ENCODE measurements at places on chromosomes 11 and 22.

DNA sequence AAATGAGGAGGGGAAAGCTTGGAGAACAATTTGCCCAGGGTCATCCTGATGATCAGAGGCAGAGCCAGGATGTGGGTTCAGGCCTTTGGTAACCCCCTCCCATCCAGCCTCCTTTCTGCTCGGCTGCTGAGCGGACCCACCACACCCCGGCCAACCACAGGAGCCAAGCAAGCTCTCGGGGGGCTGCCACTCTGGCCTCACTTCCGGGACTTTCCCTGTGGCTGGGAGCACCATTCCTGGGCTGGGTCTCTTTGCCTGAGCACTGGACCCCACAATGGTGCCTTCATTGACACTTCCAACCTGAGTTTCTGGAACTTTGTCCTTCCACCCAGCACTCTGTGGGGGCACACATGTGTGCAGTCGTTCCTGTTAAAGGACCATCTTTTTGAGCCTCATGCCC, 9.8 kb downstream of the TOP3B start:
- no peak for DNase-seq

- DNase-seq, result no peak
Observed at GRCh38 chr22:29108137-29108536, 35.3 kb downstream of the KREMEN1 start.

- DNase-seq, result no peak
Observed at GRCh38 chr11:17394743-17395390, 6.4 kb upstream of the KCNJ11 start.

GRCh38 chr11:75763846-75764245, 4.7 kb upstream of the DGAT2 start:
- DNase-seq, result no peak

DNA sequence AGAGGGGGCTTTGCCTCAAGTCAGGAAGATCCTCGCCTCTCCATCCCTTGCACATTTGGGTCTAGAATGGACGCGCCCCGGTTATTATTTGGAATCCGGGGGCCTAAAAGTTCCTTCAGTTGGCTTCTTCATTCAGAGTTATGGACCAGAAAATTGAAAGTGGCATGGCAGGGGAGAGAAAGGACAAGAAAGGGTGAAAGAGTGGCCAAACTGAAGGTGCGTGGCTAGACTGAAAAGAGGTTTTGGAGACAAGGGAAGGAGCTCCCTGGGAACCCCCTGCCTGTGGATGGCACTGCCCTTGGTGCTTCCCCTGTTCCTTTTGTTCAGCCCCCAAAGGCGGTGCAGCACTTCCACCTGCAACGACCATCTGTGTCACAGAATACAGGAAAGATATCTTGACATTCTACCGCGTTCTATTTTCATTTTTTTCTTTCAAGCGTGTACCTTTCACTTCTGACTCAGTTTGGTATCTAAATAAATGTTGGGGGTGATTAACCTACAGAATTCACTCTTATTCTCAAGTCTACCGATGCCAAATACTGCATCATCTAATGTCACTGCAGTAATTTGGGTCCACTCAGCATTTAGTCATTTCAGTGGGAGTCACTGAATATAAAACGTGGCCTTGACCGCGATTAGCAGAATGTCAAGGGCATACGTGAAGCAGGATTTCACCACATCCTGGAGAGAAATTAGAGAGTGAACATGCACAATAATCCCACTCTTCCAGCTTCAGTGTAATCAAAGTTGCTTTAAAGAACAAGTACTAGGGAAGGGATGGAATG, 88.1 kb upstream of the ARHGAP32 start:
- no peak for DNase-seq

GRCh38 chr11:34773826-34774225, 142.4 kb downstream of the APIP start:
- no peak for DNase-seq

DNA sequence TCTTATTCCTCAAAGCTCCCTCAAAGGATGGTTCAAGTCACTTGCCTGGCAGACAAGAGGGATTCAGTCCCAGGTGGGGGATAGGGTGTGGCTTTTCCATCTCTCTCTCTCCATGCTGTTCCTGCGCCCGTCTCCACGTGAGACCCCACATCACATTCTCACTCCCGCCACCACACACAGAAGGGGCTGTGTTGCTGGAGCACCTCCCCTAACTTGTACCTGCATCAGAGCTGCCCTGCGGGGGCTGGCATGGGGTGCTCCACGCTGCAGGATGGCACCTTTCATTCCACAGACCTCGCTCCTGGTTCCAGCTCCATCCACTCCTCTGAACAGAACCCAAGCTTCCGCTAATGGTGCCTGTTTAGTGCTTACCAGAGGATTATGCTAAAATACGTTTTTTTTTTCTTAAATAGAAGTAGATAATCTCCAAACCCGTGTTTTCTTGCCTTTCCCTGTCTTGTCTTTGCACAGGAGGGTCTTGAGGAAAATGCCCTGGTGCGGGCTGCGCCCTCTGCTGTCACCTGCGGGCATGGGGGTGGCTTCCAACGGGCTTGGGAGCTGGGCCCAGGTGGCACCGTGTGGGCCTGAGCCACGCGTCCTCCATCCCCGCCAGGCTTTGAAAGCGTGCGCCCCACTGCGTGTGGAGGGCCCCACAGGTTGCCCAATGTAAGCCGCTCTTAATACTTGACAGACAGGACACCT, 985.6 kb downstream of the BRD1 start:
- DNase-seq, result no peak

- DNase-seq, result no peak
Observed at GRCh38 chr11:3126901-3127691, 38.0 kb downstream of the OSBPL5 start.

- no peak for DNase-seq
Observed at GRCh38 chr22:27372969-27373670, 428.4 kb downstream of the MN1 start.

- no peak for DNase-seq
Observed at GRCh38 chr11:111905411-111905810, 6.2 kb downstream of the CRYAB start.

- no peak for DNase-seq
Observed at GRCh38 chr11:45646275-45646927, 19.0 kb downstream of the CHST1 start.

DNA sequence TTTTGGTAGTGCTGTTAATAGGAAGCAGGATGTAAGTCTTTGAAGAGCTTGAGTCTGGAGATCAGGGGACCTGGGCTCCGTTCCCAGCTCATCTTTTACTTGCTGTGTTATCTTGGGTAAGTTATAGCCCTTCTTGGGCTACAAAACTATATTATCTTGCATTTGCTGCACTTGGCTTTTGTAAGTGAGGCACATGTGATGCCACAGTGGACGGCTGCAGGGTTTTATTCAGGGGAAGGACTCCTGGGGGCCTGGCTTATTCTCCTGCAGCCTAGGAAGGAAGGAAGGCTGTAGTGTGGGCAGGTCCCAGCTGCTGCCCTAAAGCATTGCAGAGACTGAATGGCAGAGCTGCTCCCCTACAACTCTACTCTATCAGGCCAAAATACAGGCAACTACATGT, 6.4 kb downstream of the CD82 start:
- DNase-seq, result no peak

GRCh38 chr11:17407575-17407974, 19.1 kb upstream of the KCNJ11 start:
- DNase-seq, result no peak

- no peak for DNase-seq
Observed at GRCh38 chr11:3073029-3073435, 15.8 kb upstream of the CARS1 start.

GRCh38 chr11:34616830-34617504, 3.9 kb upstream of the EHF start:
- no peak for DNase-seq

DNA sequence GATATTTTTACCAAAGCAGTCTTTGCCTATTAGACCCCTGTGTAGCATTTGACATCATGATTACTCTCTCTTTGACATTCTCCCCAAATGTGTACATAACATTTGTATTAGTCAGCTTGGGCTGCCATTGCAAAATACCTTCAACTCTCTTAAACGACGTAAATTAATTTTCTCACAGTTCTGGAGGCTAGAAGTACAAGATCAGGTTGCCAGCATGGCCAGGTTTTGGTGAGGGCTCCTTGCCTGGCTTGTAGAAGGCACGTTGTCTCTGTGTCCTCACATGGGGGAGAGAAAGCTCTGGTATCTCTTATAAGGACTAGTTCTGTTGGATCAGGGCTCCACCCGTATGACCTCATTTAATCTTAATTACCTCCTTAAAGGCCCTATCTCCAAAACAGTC, 12.3 kb upstream of the DLAT start:
- DNase-seq, result no peak

DNA sequence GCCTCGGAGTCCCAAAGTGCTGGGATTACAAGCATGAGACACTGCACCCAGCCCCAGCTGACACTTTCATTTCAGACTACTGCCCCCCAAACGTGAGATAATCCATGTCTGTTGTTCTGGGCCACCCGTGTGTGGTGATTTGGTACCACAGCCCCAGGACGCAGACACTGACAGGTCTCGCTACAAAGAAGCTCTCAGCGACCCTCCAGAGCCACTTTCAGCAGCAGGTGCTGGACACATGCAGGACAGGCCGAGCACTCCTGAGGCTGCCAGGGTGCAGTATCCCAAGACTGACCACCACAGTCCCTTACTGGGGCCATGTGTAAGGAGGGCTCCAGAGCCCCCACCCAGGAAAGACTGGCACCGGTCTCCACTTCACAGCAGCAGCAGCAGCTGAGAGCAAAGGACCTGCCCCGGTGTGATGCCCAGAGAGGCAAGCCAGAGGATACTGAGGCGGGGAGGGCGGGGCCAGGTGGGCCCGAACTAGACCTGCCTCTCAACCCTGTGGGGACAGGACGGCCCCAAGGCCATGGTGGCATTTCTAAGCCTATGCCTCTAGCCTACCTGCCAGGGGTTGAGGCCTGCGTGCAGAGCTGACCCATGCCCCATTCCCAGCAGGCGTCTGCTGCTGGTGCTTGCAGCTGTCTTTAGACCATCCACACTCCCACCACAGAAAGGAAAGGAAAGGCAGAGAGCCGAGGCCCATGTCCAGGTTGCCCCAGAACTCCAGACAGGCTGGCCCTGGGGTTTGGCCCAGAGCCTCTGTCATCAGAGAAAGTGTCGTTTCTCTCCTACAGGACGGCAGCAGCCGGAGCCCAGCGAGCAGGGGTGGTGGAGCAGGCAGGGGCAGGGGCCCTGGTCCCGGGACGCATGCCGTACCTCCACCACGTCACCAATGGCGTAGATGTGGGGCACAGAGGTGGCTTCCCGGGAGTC, 28.0 kb upstream of the GNB1L start:
- DNase-seq, result no peak

DNA sequence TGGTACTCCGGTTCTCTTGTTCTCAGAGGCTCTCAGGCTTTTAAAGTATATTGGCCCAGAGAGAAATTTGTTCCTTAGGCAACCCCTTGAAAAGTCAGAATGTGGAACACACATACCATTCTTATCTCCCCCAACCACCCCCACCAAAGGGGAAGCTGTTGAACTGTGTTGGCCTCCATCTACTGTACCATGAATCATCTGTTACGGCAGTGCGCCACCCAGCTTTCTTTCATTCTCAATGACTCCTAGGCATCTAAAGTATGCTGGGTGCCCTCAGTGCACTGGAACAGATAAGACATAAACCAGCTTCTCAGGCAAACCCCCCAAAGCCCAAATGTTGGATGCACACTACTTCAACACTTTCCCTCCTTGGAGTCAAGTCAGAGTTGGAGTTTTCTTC, 696.2 kb upstream of the TENM4 start:
- DNase-seq, result no peak

DNA sequence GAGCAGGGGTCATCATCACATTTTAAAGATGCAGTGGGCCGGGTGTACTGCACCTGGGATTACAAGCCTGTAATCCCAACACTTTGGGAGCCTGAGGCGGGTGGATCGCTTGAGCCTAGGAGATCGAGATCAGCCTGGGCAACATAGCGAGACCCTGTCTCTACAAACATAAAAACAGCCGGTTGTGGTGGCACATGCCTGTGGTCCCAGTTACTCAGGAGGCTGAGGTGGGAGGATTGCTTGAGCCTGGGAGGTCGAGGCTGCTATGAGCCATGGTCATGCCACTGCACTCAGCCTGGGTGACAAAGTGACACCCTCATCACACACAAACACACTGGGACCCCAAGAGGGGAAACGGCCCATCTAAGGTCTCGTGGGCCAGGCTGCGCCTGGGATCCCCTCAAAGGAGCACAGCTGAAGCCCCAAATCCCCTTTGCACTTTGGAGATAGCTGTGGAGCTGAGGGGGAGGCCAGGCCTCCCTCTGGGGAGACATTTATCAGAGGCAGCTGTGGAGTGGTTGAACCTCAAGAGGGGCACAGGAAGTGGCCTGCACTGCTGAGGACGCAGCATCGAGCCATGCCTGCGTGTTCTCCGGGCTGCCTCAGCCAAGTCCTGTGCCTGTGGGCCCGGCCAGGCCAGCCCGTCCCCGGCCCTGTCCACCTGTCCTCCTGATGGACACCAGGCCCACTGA, 27.5 kb downstream of the OSBPL5 start:
- no peak for DNase-seq

Data from T1000 (cell line).